ENCODE measurements at places on chromosomes 2 and 18.

GRCh38 chr2:26887151-26887550 is 39.2 kb downstream of the DPYSL5 start:
- no peak for DNase-seq

DNA sequence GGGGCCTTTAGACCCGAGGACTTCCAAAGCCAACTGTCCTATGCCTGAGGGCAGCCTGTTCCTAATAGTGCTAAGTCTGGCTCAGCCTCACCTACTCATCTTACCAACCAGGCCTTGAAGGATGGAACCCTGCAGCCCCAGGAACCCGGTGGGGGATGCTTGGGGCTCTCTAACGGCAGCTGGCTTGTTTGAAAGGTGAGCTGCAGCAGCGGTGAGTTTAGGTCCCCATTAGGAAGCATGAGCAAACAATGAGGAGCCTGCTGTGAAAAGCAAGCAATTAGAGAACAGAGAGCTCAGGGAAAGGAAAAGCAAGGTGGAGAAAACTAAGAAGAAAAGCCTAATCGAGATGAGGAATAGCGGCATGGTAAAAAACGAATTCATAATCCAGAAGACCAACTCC is 39.9 kb downstream of the SP110 start:
- no peak for DNase-seq

DNA sequence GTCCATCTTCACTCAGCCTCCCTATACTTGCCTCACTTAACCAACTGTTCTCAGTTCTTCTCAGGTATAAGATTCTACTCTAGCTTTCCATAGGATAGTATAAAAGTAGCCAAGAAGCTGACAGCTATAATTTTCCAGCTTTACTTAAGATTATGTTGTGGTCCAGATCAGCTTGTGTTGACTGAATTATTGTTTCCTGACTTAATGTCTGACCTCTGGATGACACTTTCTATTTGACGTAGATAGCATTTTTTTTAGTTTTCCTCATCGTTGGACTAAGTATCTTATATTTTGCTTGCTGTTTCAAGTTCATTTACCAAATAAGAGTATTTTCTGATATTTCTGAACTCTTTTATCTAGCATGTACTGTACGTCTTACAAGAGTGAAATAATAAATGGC is 1272.5 kb upstream of the CDH2 start:
- DNase-seq, result no peak

GRCh38 chr2:201059961-201060755 is 11.3 kb downstream of the HYCC2 start:
- DNase-seq, result no peak

DNA sequence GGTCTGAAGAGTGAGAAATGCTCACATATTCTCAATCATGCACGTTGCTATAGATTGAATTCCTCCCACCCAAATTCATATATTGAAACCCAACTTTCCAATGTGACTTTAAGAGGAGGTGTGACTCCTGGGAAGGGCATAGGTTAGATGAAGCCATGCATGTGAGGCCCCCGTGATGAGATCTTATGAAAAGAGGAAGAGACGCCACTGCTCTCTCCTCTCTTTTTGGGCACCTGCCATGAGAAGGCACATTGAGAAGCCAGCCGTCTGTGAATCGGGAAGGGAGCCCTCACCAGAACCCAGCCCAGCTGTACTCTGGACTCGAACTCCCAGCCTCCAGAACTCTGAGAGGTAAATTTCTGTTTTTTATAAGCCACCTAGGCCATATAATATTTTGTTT is 842.6 kb upstream of the SALL3 start:
- no peak for DNase-seq

GRCh38 chr2:36820942-36821605 is 124.6 kb downstream of the VIT start:
- DNase-seq, result no peak

GRCh38 chr18:68803356-68803755 is 5.5 kb downstream of the CCDC102B start:
- no peak for DNase-seq

DNA sequence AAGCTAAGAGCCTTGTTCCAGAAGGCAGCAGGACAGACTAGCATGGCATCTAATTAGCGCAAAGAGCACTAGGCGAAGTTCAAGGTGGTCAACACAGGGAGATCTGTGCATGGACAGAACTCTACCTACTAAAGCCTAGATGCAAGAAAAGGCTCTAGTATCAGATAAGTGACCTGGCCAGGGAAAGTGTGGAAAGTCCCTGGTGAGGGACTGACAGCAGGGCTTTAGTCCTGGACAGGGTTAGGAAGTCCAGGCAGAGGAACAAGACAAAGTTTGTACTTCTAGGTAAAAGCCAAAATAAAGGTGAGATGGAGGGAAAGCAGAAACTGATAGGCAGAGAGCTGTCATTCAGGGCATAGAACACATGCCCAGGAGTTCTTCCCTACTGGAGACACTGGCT is 45.0 kb upstream of the PCBP1 start:
- DNase-seq, result no peak

DNA sequence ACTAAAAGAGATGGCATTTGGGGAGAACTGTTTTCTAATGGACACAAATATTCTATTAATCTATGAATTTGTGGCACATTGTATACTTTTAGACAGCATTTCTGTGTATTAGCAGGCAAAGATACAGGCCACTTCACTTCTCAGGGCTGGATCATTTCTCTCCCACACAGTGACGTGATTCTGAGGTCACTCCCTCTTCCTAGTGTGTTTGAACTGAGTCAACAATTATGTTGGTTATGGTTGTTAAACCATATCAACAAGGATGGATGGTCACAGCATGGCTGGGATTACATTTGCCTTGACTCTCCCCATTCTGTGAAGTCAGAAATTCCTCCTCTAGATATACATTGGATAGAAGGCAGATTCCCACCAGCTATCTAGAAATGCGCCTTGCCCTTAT is 11.6 kb downstream of the NOSTRIN start:
- no peak for DNase-seq

DNA sequence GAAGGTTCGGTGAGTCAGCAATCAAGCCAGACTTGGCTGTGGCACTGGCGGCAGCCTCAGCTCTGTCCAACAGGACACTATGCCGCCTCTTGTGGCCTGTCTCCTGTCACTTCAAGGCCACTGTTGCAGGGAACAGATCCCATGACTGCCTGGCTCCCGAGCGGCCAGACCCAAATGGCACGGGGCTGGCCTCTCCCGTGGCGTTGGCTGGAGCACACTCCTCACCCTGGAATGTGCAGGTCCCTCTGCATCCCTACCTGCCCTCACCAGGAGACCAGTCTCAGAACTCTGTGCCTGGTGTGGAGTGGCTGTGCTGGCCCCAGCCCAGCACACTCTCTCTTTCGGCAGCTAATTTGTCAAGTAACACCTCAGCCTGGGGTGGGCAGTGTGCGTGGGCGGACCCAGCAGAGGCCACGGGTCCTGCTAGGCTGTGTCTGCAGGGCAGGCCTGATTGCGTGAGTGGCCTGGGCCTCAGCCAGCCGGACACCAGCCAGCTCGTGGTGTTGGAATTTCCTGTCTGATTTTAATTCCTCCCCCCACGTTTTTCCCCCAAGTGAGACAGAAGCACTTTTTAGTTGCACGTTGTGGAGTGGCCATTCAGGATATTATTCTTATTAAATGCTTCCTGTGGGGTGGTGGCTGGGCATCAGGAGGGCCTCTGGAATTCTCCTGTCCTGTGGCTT is 179.3 kb downstream of the GLI2 start:
- no peak for DNase-seq

DNA sequence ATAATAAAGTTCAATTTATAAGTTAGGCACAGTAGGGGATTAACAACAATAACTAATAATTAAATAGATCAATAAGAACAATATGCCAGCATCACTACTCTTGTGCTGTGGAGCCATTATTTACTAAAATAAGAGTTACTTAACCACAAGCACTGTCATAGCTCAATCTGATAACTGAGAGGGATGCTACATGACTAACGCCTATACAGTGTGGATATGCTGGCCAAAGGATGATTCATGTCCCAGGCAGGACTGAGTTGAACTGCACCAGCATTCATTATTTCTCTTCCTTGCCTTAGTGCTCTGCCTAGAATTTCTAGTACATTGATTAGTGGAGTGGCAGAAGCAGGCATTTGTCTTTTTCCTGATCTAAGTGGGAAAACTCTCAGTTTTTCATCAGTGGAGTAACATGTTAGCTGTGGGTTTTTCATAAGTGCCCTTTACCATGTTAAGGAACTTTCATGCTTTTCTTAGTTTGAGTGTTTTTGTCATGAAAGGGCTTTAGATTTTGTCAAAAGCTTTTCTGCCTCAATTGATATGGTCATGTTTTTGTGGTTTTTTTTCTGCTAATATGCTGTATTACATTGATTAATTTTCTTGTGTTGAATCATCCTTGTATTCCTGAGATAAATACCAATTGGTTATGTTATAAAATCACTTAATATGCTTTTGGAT is 21.7 kb downstream of the KIAA1328 start:
- DNase-seq, result no peak

GRCh38 chr2:24105816-24106215 is 17.3 kb downstream of the PFN4 start:
- DNase-seq, result no peak

DNA sequence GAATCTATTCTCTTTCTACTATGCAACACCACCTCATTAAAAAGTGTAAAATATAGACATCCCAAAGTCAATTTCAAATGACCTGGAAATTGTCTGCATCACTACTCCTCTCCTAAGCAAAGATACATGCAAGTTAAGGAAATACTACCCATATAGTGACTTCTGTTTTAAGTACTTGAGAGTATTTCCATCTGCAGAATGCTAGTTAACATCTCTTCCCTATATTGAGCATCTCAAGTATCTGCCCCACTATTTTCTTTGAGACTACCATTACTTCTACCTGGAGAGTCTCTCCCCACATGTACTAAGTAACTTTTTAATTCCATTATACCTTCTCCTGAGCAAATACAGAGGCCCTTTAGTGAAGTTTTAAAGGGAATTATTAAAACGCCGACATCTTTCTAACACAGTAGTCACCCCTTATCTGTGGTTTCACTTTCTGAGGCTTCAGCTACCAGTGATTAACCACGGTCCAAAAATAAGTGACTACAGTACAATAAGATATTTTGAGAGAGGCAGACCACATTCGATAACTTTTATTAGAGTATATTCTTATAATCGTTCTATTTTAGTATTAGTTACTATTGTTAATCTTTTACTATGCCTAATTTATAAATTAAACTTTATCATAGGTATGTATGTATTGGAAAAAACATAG is 21.8 kb downstream of the CWC22 start:
- DNase-seq, result no peak

DNA sequence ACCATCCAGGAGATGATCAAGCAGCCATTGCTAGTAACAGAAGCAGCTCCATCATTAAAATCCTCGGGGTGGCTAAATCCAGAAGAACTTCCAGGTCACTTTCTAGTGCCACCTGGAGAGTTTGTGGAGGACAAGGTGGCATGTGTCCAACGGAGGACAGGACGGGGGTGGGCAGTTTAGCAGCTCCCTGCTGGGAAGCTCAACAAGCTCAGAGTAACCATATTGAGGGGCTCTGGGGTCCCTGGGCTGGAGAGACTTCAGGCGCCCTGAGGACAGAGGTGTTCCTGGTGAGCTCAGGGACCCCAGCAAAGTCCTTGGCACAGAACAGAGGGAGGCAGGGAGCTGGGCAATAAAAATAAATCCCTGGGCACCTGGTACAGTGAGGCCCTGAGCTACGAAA is 140.0 kb upstream of the FHL2 start:
- no peak for DNase-seq

DNA sequence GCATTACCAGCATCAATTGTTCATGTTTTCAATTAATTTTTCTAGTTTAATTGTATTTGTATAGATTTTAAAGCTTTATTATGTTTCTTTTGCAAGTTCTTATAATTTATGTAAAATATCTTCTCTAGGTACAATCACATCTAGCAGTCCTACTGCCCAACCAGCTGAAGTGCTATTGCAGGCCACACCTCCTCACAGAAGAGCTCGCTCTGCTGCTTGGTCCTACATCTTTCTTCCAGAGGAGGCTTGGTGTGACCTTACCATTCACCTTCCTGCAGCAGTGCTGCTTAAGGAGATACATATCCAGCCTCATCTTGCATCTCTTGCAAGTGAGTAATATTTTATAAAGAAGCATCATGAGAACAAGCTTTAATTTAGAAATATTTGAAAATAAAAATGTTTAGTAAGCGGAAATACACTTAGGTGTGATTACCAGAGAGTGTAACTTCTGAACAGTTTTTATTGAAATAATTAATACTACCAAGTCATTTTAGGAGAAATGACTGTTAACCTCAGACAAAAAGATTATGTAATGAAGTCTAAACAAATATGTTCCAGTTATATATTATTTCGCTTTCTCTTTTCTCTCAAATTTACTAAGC is 122.9 kb upstream of the TTC27 start:
- no peak for DNase-seq

DNA sequence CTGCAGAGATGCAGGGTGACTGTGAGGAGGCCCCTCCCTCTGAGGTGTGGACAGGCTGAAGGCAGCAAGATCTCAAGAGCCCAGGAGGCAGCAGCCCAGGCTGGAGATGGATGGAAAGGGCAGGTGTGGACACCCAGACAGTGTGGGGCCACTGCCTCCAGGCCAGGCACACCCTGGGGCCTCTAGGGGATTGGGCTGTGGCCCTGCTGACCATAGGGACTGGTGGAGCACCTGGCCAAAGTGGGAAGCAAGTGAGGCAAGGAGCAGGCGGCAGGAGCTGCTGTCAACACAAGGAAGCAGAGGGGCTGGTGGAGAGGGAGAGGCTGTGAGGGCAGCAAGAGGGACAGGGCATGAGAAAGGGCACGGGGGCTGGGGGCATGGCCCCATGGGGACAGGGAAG is 10.8 kb downstream of the SNED1 start:
- DNase-seq, result no peak

- no peak for DNase-seq
Observed at GRCh38 chr18:75797046-75797445, 369.5 kb upstream of the SMIM21 start.

- DNase-seq, result no peak
Observed at GRCh38 chr2:9837451-9837850, 5.8 kb upstream of the TAF1B start.

Measured in NCI-H1436 treated with DMSO at 0.1 percent for 48 hours (cell line).